NCI-H187 treated with DMSO at 0.1 percent for 48 hours (cell line): ENCODE measurements at places on chromosomes 3 and 15.

GRCh38 chr3:28936154-28936553, 344.7 kb upstream of the RBMS3 start:
- DNase-seq = no peak

DNA sequence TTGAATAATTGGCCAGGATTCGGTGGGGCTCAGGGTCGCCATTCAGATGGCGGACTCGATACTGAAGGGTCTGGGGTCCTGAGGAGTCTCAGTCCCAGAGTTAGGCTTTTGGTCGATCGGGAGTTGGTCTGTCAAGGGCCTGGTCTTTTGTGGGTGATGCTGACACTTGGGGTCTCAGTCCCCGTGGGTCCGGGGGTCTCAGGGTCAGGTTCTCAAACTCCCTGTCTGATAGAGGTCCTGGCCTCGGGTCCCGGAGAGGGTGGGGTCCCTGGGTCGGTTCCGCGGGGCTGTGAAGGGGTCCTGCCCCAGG, 467 bp downstream of the NCKIPSD start:
- no peak for DNase-seq

DNA sequence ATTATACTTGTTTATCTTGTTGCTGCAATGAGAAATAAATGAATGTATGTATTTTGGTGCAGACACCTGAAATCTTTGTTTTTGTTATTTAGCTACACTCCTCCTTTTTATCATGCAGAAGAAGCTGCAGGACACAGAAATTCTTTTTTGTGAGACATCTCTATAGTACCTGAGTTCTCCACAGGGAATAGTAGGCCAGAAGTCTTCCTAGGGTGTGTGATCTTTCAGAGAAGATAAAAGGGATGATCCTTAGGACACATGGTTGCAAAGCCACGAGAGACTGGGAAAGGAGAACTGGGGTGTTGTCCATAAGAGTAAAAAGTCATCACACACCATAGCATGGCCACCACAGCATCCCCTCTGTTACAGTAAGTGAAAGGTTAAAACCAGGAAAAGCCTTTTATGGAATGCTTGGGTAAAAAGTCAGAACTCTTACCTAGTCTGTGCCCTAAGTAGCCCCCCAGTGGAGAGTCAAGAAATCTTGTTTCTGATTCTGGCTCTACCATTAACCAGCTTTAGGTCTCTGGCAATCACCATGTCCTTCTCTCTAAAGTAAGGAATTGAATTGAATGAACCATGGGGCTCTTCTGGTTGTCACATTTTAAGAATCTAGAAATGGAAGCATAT, 31.9 kb upstream of the ADGRG7 start:
- DNase-seq = no peak

DNA sequence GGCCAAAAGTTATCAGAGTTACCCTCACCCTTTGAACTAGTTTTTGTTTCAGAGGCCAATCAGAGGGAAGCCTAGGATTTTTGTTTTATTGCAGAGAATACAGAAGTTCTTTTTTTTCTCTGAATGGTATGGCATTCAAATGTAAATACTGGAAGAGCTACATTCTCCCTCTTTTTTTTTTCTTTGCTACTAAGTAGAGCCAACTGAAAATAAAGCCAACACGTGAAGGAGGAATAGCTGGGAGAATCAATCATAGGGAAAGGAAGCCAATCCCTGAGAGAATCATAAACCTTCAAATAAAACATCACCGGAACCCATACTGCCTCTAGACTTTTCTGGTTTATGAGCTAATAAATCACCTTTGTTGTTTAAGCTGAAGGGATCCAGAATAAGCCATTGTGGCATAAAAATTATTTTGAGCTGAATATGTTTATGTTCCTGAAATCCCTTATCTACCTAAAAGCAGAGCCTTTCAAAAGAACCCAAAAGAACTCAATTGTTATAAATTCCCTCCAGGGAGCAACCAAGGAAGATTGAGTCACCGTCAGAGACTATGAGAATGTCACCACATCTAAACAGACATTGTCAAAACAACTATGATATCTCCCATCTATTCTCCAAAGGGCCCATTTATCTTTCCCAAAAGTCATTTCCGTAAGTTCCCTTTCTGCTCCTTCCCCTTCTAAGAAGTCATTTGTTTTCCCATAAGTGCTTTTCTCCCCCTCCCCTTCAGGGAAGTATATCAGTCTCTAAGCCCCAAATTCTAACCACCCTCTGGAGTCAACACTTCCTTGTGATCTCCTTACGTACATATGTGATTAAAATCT, 3.8 kb upstream of the ZNF280D start:
- DNase-seq = no peak

DNA sequence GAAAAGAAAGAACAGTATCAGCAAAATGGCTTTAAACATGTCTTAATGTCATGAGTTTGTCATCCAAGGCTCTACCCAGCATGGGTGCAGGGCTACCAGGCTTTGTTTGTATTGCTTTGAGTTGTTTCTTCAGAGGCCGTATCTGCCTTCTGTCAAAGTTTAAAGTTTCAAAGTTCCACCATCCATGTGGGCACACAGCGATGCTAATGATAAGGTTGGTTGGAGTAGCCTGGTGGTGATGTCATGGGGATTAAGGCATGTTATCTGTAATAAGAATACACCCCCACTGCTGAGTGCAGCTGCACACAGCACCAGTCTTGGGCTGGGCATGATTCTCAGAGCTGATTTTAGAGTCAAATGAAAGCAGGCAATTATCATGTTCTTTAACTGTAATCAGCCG, 72.0 kb upstream of the LRTM1 start:
- DNase-seq = no peak

DNA sequence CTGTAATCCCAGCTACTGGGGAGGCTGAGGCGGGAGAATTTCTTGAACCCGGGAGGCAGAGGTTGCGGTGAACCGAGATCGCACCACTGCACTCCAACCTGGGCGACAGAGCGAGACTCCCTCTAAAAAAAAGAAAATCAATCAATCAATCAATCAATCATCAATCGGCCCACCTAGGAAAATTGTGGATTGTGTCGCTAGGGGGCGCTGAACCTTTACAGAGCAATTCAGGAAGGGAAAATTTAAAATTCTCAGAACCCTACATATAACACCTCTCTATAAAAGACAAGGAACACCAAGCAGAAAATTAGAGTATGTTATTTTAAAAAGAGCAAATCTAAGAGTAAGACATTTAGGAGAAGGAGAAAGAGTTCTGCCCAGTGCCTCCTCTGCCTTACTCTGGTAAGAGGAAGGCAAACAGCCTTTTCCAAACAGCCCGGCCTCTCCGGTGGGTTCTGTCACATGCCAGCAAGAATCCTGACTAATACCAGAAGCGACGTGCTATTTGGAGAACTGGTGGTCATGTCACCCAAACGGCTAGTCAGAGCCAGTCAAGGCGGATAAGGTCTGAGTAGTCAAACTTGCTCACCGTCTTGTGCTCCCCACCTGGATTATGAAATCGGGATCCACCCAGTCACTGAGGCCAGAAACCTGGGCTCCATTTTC, 22.3 kb upstream of the SMCO1 start:
- no peak for DNase-seq

DNA sequence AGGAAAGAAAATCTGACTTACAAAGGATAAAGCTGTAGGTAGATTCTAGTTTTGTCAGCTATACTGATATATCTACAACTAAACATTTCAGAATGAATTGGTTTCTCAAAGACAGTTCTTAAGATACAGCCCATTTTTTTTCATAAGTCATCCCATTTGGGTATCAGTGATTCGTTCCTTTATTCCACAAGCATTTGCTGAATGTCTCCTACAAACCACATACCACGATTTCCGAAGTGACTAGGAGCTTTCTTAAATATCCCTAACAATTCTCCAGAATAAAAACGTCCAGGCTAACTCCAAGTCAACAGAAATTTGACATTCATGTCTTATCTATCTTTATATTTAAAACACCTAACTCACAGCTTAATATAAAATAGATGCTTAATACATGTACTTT, 59.8 kb downstream of the TP53BP1 start:
- no peak for DNase-seq

DNA sequence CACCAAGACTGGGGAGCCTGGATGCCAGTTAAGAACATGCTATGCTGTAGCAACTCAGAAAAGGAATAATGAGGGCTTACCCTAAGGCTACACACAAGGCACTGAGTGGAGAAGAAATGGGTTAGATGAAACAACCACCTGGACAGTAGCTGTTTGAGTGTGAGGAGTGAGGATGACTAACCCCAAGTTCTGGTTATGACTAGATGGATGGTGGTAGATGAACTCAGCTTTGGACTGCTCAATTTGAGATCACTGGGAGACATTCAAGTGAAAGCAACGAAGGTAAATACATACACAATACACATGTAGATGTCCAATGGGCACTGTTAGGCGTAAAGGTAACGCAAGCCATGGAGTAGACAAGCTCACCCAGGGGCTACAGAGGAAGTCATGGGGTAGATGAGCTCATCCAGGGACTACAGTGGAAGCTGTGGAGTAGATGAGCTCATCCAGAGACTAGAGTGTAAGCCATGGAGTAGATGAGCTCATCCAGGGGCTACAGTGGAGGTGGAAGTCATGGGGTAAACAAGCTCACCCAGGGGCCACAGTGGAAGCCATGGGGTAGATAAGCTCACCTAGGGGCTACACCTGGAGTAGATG, 98.3 kb downstream of the ANO10 start:
- DNase-seq = no peak

DNA sequence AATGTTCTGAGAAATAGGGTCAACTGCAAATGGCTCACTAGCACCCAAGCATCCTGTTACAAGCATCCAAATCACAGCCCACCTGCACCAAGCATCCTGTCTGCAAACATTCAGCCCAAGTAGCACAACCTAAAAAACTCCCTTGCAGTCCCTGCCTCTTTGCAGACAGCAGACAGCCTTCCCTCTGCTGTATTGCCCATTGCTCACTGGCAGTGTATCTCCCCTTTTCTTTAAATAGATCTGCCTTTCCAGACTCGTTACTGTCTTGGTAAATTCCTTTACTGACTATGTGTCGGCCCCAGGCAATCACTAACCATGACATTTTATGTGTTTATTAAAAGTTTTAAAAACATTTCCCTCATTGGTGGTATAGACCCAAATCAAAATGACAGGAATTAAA, 155.4 kb downstream of the ADAMTSL3 start:
- no peak for DNase-seq

DNA sequence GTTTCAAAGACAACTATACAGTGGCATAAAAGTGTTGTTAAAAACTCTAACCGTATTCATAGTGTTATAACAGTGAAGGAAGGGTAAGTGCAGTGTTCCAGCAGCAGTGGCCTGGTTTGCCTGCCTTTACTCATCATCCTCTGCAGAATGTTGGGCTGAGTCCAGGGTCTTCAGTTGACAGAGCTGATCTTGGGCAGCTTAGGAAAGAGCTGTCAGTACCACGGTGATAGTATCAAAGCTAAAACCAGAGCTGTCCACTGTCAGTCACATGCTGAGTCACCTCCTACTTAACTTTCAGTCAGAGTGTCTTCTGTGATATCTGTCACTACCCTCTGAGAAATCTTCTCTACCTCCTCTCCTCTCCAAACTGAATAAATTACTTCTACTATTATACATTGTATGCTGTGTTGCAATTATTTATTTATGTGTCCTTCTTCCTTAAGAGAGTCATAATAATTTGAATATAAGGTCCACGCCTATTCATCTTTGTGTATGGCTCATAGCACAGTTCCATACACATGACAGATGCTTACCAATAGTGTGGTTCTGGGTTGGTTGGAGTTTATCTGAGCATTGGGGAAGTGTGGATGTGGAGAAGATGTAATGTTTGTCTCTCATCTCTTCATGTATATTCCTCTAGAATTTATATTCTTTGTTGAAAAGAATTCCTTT, 242.1 kb downstream of the ZIC1 start:
- DNase-seq = no peak

GRCh38 chr3:49329186-49329585, 10.7 kb downstream of the USP4 start:
- no peak for DNase-seq

GRCh38 chr15:69126054-69126469, 34.4 kb upstream of the GLCE start:
- no peak for DNase-seq

- no peak for DNase-seq
Measured at GRCh38 chr3:146222204-146223046, 28.5 kb downstream of the PLSCR4 start.

DNA sequence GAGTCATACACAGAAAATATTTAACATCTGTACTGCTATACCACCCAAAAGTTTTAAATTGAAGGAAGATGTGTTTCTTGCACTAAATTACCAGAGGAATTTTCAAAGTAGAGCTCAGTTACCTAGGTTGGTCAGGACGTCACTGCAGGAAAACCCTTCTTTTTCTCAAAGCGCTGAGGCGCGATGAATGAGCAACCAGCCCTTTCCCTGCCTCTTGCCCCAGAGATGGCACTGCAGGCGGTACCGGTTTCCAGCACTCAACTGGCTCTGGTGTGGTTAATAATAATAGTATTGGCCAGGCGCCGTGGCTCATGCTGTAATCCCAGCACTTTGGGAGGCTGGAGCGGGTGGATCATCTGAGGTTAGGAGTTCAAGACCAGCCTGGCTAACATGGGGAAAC, 49.3 kb downstream of the HES1 start:
- no peak for DNase-seq

DNA sequence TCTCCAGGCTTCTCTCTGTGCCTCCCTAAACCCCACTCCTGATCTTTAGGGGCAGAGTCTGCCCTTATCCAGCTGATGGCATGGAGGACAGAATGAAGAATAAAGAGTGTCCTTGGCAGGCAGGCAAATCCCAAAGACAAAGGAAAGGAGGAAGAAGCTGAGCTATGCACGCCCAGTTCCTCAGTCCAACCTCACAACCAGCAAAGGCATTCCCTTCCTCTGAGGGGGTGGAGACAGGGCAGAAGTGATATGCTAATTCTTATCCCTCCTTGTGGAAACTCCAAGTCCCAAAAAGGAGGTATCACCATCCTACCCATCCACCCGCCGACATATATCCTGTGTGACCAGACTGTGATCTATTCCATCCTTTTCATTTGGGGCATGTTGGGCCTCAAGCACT, 10.5 kb upstream of the CCDC54 start:
- DNase-seq = no peak

- DNase-seq = no peak
Measured at GRCh38 chr15:72304596-72304995, 15.4 kb downstream of the CELF6 start.

GRCh38 chr15:31930967-31931366, 99.3 kb upstream of the CHRNA7 start:
- DNase-seq = no peak

GRCh38 chr3:183539811-183540210, 15.7 kb downstream of the KLHL6 start:
- DNase-seq = no peak

DNA sequence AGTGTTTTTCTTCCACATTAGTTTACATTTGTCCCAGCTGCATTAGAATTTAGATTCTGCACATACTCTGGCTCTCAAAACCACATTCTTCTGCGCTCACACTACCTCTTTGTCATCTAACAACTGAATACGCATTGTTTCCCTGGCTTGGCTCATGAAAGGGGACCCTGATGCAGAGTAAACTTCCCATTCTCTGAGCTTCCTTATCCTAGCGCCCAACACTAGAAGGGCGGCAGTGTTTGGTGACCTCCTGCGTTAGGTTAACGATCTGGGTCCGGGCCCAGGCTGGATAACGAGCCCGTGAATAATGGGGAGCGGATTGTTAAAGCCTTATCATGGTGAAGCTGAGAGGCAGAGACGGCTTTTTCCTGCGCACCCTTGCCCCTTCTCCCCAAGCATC, 63.9 kb downstream of the ETV5 start:
- no peak for DNase-seq

GRCh38 chr3:142858043-142858442, 30.8 kb downstream of the PCOLCE2 start:
- no peak for DNase-seq

- no peak for DNase-seq
Measured at GRCh38 chr3:78724859-78725258, 1042.9 kb downstream of the ROBO1 start.

- DNase-seq = no peak
Measured at GRCh38 chr3:13219902-13220296, 146.7 kb upstream of the IQSEC1 start.
